ENCODE measurements at places on chromosomes 5 and 9.
A peak's percentile ranks its signal among the peaks of the same experiment; 100 is the strongest.

DNA sequence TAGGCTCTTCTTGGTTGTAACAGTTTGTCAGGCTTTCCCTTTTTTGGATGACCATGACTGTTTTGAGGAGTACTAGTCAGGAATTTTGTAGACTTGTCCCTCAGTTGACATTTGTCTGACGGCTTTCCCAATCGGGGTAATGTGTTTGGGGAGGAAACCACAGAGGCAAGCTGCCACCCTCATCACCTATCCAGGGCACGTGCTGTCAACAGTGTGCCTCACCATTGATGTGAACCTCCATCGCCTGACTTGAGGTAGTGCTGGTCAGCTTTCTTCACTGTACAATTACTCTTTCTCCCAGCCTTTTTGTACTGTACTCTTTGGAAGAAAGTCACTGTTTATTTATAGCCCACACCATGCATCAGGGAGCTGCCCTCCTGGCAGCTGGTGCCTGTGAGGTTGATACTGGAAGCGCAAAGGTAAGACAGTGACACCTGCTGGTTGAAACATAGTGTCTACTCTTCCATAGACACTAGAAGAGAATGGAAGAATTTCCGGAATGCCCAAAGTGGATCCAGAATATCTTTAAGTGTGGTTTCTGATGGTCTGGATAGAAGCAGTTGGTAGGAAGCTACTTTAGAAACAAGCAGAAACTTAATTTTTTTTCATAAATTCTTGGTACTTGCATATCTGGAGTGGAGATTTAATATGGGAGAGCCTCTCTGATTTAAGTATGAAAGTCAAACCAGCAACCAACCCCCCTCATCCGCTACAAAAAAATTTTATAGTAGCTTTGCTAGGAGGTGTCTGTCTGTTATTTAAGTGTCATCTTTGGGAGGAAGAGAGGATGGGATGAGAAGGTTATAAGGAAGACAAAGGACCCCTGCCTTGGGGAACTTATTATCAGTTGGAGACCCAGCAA is 69.3 kb downstream of the SNX30 start:
- peak; percentile 42 for ATAC-seq

DNA sequence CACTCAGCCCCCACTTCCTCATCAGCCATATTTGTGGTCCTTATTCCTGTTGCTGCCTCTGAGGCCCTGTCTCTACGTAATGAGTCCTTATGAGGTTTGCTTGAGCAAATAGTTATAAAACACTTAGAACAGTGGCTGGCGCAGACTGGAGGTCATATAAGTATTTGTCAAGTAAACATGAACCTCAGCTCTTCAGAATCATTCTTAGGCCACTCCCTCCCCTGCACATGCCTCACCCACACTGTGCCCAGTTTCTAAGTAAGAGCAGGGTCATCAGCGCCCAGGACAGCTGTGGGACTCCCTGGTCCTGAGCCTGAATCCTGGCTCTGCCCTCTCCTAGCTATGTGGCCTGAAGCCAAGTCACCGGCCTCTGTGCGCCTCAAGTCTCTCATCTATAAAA is 4.0 kb downstream of the ST6GALNAC4 start:
- no peak for ATAC-seq

GRCh38 chr9:38144421-38144820 is 75.4 kb upstream of the SHB start:
- ATAC-seq = no peak

- ATAC-seq = no peak
Observed at GRCh38 chr9:95726756-95727155, 148.7 kb upstream of the ERCC6L2 start.

DNA sequence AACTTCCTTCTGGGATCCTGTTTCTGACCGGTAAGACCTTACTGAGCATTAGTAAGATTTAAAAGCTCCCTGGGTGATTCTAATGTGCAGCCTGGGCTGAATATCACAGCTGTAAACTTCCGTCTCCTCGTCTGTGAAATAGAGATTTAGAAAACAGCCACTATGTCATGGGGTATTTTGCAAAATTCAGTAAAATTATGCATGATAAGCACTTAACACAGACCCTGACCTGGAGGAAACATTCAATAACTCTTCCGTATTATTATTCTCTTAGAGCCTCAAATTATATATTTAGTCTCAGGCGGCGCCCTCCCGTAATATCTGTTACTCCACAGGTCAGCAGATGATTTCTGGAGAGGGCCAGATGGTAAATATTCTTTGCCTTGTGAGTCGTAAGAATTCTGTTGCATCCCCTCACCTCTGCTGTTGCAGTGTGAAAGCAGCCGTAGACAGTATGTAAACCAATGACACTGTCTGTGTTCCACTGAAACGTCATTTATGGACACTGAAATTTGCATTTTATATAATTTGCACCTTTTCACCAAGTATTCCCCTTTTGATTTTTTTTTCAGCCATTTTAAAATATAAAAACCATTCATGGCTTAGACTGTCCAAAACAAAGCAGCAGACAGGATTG is 39.2 kb upstream of the RARS1 start:
- no peak for ATAC-seq

DNA sequence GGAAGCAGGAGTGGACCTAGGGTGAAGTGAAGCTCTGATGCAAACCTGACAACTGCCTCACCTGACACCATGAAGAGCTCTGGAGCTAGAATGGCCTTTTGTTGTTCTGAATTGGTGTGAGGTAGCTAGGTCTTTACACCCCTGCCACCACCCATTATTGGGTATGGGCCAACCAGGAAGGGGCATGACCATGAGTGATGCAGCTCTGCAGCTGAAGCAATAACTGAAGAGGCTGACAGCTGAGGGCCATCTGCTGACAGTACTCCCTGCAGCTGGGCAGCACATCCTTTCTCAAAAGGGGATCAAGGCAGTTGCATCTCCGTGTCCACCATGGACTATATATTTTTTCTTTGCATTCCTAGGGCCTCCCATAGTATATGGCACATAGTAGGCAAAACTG is 87.0 kb upstream of the TLE1 start:
- ATAC-seq = no peak

DNA sequence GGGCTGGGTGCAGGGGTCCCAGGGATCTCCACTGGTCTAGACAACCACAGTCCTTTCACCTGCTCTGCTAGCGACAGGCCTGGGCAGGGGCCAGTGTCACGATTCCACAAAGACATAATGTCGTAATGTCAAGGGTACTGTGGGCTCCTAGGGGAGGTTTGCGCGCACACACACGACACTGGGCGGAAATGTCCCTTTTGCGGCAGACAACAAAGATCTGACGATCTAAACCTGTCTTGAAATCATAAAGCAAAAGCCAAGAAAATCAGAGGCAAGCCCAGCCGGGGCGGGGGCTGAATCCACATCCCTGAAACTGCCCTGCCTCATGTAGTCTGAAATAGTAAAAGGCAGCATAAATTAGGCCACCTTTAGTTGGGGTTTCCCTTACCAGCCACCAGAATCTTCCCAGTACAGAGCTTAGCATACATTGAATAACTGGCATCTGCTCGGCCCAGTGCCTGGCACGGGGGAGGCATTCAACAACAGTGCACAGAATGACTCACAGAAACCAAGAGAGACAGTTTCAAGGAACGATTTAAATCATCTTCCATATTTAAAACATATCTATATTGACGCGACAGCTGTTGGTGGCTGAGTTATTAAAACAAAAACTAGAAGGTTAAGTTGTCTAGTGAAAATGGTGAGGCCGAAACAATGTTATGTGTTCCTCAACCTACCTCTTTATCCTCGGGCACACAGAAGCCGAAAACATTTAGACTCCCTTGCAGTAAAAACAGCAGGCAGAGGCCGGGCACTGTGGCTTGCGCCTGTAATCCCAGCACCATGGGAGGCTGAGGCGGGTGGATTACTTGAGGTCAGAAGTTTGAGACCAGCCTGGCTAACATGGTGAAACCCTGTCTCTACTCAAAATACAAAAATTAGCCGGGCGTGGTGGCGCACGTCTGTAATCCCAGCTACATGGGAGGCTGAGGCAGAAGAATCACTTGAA is 151.0 kb downstream of the MYO10 start:
- peak; percentile 96 for ATAC-seq

- ATAC-seq = no peak
Observed at GRCh38 chr5:113192541-113192940, 215.9 kb downstream of the DCP2 start.

DNA sequence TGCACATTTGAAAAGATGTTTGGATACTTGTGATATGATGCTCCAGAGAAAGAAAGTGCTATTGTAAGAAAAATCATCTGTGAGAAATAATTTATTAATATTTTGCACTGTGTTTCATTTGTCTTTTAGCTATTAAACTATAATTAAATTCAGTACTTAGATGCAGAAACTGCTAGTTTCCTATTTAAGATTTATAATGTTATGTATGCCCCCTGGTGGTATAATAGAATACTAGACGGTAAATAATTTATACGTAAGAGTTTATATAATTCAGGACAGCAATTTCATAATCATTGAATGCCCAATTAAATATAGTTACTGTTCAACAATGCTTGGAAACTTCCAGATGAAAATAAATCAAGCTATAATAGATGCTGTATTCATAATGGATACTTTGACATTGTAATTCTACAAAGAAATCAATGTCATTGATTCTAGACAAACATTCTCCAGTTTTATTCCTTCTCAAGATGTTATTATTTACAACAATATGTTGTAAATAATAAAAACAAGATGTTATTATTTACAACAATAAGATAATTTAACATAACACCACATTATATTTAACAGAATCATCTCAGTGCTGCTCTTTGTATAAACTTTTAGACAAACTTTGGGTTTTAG is 101.0 kb downstream of the TMEM232 start:
- no peak for ATAC-seq

- no peak for ATAC-seq
Observed at GRCh38 chr9:124212381-124213050, 45.2 kb upstream of the NEK6 start.

DNA sequence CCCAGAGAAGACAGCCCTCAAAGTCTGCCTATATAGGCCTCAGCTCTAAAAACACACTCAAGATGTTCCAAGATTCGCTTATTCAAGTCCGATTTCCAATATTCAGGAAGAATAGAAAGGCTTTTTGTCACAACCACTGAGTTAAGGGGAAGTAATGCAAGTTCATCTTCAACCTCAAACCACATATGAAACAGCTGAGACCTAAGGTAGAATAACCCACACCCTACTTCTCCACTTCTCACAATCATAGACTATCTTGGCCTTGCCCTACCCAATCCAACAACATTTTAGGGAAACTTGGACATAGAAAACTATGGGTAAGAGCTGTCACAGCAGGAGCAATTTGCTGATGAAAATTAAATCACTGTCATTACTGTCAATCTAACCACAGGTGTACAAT is 152.0 kb upstream of the LRRTM2 start:
- peak; percentile 56 for ATAC-seq

DNA sequence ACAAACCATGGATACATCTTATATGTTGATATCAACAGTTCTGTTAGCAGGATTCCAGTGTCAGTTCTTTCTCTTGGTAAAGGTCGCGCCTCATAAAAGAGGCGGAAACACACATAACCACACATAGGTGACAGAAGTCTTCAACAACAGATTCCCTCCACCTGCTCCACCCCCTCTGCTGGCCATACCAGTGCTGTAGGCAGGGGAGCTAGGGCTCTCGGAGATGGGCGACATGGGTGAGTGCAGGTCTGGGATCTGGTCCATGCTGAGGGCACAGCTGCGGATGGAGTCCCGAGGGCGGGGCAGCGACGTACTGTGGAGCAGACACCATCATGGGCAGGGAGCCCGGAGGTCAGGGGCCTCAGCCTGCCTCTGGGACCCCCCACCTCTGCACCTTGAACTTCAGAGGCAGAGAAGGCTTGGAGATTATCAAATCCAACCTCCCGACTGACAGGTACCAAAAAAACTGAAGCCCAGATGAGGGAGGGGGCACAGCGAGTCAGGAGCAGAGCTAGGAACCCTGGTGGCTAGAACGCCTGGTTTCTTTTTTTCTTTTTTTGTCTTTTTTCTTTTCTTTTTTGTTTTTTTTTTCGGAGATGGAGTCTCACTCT is 12.0 kb upstream of the TOR2A start:
- ATAC-seq = no peak

DNA sequence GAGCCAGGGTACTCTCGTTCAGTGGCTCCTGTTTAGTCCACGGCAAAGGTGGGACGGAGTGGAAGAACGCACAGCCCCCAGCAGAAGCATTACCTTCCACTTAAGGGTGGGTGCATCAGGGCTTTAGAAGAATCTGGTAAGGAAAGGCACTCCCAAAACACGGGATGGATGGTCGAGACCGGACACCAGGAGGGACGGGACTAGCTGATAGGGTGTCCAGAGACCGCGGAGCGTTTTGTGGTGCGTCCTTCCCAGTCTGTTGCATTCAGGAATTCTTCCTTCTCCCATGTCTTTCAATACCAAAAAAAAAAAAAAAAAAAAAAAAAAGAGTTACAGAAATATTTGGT is 545 bp upstream of the CTSV start:
- ATAC-seq = no peak

- peak; percentile 34 for ATAC-seq
Observed at GRCh38 chr5:176608937-176609723, 826 bp downstream of the GPRIN1 start.

DNA sequence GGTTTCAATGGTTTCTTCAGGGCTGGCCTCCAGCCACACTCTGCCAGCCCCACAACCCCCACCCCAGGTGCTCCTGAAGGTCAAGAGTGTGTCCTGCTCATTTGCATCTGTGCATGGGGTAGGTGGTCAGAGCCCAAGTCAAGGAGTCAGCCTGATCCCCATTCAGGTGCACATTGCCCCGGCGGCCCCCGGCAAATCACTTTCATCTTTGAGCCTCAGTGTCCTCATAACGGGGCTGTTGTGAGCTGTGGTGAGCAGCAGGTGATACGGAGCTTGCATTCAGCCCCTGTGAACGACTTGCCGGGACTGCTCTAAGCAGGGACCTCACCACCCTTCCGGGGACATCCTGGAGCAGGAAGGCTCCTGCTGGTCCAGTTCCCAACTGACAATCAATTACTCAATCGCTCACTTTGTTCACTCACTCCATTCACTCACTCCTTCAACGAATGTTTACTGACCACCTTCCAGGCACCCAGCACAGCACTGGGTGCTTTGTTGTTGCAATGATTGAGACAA is 93.2 kb upstream of the CPEB4 start:
- ATAC-seq = no peak

GRCh38 chr9:112332674-112332976 is 794 bp downstream of the PTBP3 start:
- ATAC-seq = no peak

DNA sequence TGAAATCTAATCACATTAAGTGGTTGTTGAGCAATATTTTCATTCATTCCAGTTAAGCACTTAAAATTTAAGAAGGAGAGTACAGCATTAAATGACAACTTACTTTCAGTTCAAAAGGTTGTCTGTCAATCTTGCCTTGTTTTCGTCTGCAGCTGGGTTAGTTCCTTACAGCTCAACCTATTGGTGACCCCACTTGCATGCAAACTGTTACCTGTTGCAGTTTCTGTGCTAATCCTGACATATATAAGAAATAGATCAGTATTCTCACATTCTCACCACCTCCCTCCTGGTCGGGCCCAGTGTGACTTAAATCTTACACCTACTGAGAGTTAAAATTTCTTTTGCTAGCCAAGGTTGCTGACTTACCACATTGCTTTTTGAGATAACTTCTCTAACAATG is 191.8 kb upstream of the SMC2 start:
- no peak for ATAC-seq

GRCh38 chr9:100091650-100092049 is 7.2 kb downstream of the ERP44 start:
- ATAC-seq = peak; percentile 59

- ATAC-seq = peak; percentile 80
Observed at GRCh38 chr5:56011835-56012234, 17.1 kb upstream of the IL6ST start.

GRCh38 chr5:74352256-74352655 is 288.3 kb downstream of the ENC1 start:
- no peak for ATAC-seq
